ENCODE measurements at places on chromosomes 4 and X. TPM values are rescaled to one million over a fixed set of nuclear protein-coding genes. Genes with fewer than 3 reads are reported as not detected.

DNA sequence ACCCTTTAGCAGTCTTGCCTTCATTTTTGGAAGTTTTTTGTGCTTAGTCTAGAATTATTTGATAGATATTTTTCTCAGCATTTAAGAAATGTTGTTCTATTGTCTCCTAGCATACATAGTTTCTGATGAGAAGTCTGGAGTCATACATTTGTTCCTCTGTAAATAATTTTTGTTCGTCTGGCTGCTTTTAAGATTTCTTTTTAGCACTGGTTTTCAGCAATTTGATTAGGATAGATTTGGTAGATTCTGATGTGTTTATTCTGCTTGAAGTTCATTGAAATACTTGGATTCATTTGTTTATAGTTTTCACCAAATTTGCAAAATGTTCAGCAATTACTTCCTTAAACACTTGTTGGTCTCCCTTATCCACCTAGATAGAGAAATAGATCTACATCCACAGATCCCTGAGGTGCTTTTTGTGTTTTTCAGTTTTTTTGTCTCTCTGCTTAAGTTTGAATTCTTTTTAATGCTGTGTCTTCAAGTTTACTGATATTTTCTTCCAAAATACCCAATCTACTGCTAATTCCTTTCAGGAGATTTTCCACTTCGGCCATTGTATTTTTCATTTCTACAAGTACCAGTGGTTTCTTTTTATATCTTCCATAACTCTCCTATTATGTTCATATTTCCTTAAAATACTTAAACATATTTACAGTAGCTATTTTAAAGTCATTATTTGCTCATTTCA lies 64.9 kb downstream of the ABLIM2 start:
- H3K27ac ChIP-seq: no peak overlapping the region
- H3K4me3 ChIP-seq: no peak overlapping the region
- no peaks in the 10 kb centered on the region for H3K36me3 ChIP-seq
- DNase-seq: no peak
- no peaks in the 10 kb centered on the region for H3K27me3 ChIP-seq

Gene SLC7A11
- 0.78 TPM for total RNA-seq

DNA sequence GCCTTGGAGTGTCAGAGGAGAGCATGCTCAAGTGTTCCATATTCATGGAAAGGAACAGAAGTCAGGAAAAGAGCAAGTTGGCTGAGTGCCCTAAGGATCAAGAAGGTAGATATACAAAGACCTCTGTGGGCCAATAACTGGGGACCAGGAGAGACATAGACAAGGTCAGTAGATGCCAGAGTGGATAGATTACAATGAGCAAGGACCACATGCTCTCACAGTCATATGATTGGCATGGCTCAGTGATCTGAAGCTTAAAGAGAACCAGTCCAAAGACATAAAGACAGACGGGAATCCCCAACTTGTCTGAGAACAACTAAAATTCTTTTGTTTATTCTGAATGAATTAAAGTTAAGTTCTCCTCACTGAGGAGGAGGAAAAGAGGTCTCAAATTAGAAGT lies 289.7 kb downstream of the HS3ST1 start:
- no peak for DNase-seq
- H3K27me3 ChIP-seq: no peaks in the 10 kb centered on the region
- no peak overlapping the region for H3K27ac ChIP-seq
- no peaks in the 10 kb centered on the region for H3K4me1 ChIP-seq
- H3K36me3 ChIP-seq: no peaks in the 10 kb centered on the region
- H3K4me3 ChIP-seq: no peak overlapping the region

DNA sequence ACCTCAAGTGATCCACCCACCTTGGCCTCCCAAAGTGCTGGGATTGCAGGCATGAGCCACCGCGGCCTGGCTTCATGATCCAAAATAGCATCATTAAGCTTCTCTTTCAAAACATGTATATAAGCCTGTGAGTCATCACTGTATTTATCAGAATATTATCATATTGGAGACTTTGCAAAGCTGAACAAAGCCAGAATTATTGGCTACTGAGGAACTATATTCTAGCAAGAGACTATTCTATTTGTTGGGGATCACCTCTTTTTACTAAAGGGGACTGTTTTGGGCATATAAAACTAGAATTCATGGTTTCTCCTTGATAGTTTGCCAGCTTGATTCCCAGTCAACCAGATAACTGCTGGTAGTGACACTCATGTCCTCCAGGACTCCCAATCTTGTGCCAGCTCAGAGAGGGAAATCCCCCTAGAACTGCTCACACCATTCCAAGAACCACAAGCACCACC lies 40.1 kb downstream of the TET2 start:
- H3K27ac ChIP-seq: no peak overlapping the region
- H3K36me3 ChIP-seq: no peaks in the 10 kb centered on the region
- H3K4me1 ChIP-seq: peaks cover 14% of the 10 kb centered on the region
- H3K4me3 ChIP-seq: no peak overlapping the region
- no peak for DNase-seq

DNA sequence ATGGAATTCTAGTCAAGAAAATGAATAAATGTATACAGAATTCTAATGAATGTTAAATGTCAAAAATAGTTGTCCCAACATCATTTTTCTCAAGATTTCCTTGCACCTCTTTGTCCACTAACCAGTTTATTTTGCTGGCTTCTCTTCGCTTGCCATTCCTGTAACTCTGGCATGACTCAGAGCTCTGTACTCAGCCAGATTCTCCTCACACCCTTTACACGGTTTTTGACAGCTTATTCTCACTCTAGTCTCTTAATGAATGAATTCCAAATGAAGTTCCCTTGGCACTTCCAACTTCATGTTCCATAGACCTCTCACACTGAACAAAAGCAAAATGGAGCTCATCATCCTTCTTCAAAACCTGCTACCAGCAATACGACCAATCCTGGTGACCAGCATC lies 419.3 kb upstream of the SLIT2 start:
- no peaks in the 10 kb centered on the region for H3K27me3 ChIP-seq
- H3K36me3 ChIP-seq: no peaks in the 10 kb centered on the region
- DNase-seq: no peak
- H3K4me3 ChIP-seq: no peak overlapping the region
- no peak overlapping the region for H3K27ac ChIP-seq

Gene CYP2U1
- total RNA-seq: 7.2 TPM

Gene FAM9B
- not detected for total RNA-seq

DNA sequence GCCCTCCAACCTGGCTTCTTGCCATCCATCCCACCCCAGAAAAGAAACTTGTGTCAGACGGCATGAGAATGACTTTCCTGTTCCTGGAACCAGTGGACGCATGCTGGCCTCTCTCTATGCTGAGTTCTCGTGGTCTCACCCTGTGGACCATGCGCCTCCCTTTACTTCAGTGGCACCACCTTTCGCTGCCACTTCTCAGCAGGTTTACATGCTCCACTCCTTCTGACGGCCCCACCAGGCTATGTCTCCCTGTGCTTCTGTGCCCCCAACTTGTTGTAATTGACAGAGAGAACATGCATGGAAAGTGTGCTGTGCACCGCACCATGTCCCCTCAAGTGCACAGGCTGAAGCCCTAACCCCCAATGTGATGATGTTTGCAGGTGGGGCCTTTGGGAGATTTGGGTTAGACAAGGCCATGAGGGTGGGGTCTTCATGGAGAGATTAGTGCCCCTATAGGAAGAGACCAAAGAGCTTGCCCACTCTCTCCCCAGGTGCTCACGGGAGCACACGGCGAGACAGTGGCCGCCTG lies 3.1 kb upstream of the PPP2R2C start:
- no peak overlapping the region for H3K27ac ChIP-seq
- H3K36me3 ChIP-seq: no peaks in the 10 kb centered on the region
- no peaks in the 10 kb centered on the region for H3K27me3 ChIP-seq
- DNase-seq: no peak

GRCh38 chrX:109774136-109774535 lies 41.1 kb upstream of the ACSL4 start:
- no peak for DNase-seq
- no peaks in the 10 kb centered on the region for H3K27me3 ChIP-seq
- H3K4me1 ChIP-seq: no peaks in the 10 kb centered on the region
- H3K27ac ChIP-seq: no peak overlapping the region
- no peaks in the 10 kb centered on the region for H3K36me3 ChIP-seq
- H3K4me3 ChIP-seq: no peak overlapping the region

DNA sequence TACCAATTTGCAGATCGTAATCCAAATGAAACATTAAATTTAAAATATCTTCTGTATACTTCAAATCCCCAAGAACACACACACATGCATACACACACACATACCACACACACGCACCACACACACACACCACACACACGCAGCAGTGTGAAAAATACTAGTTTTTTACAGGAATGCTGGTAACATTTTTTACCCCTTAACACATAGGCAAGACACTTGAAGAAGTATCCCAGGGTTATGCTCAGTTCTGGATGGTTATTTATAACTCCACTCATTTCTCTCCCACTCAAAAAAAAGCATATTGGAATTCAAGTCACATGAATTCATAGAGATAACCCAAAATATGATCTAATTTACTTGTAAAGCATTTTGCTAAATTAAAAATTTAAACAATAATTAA lies 325.5 kb upstream of the SLC7A11 start:
- no peak for DNase-seq
- no peaks in the 10 kb centered on the region for H3K4me1 ChIP-seq
- no peak overlapping the region for H3K27ac ChIP-seq
- no peak overlapping the region for H3K4me3 ChIP-seq
- H3K36me3 ChIP-seq: no peaks in the 10 kb centered on the region

Gene PNCK
- total RNA-seq: not detected

Gene POF1B
- 0.90 TPM for total RNA-seq

Gene MOSPD2
- 14.0 TPM for total RNA-seq

Gene HTN1
- not detected for total RNA-seq

Gene ATP2B3
- not detected for total RNA-seq

Gene FGG
- total RNA-seq: not detected

- peaks cover 45% of the 10 kb centered on the region for H3K4me1 ChIP-seq
- H3K36me3 ChIP-seq: no peaks in the 10 kb centered on the region
- no peak overlapping the region for H3K4me3 ChIP-seq
- no peak overlapping the region for H3K27ac ChIP-seq
Measured at GRCh38 chr4:54095110-54095825, 4.7 kb upstream of the GSX2 start.

DNA sequence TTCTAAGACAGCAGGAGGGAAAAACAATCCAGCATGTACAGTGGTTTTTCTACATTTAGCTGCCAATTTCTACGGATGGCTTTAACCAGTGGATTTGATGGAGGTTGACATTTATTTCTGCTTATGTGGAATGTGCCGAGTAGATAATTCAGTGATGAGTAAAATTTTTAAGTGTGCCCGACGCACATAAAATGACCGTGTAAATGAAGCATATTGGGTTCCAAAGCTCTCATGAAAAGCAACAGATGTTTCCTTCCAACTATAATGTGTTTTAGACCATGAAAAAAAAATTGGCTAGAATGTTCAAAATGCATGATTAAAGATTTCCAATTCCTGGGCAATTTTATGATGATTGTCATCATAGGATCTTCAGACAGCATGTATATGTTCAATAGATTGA lies 14.1 kb downstream of the INPP4B start:
- no peak overlapping the region for H3K4me3 ChIP-seq
- no peaks in the 10 kb centered on the region for H3K36me3 ChIP-seq
- H3K27ac ChIP-seq: no peak overlapping the region
- DNase-seq: no peak
- H3K4me1 ChIP-seq: no peaks in the 10 kb centered on the region

DNA sequence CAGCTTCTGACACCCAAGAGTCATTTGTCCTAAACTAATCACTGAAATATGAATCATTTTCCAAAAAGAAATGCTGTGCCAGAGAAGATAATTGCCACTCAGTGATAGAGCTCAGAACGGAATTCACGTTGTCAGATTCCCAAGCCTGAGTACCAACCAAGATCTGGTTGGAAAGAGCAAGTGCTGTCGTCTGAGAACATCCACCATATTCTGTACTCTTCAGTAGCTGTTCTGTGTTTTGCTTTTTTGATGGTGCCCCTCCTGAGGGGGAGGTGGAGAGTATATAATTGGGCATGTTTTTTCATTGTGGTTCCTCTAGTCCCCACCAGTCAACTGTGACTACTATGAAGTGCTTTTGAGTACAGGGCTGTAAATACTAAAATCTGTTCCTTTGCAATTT lies 13.2 kb downstream of the RUFY3 start:
- H3K27me3 ChIP-seq: no peaks in the 10 kb centered on the region
- H3K27ac ChIP-seq: peak overlapping the region; percentile 71
- no peaks in the 10 kb centered on the region for H3K36me3 ChIP-seq
- no peak for DNase-seq

- H3K4me3 ChIP-seq: no peak overlapping the region
- H3K27me3 ChIP-seq: no peaks in the 10 kb centered on the region
- no peak overlapping the region for H3K27ac ChIP-seq
- no peaks in the 10 kb centered on the region for H3K4me1 ChIP-seq
- no peaks in the 10 kb centered on the region for H3K36me3 ChIP-seq
- no peak for DNase-seq
Measured at GRCh38 chr4:151672996-151673395, 87.8 kb downstream of the GATB start.

Gene BRS3
- not detected for total RNA-seq

Gene DBET
- not detected for total RNA-seq

Gene INTS6L
- 43.7 TPM for total RNA-seq

DNA sequence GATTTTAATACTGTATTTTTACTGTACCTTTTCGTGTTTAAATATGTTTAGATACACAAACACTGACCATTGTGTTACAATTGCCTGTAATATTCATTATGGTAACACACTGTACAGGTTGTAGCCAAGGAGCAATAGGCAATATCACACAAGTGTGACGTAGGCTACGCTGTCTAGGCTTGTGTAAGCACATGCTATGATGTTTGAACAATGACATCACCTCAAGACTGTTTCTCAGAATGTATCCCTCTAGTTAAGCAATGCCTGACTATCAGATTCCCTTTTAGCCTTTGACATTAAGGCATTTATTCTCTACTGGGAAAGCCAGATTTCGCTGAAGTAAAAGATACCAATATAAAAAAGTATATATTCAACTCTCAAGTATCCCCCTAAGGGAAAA lies 66.2 kb downstream of the VCX3A start:
- no peaks in the 10 kb centered on the region for H3K36me3 ChIP-seq
- H3K4me3 ChIP-seq: no peak overlapping the region
- no peak for DNase-seq

Gene SPANXA1
- not detected for total RNA-seq

All from CD4-positive, alpha-beta memory T cell (primary cell).